ENCODE measurements at places on chromosomes 16 and 17. TPM values are rescaled to one million over a fixed set of nuclear protein-coding genes. Genes with fewer than 3 reads are reported as not detected.

- H3K36me3 ChIP-seq = no peaks in the 10 kb centered on the region
- DNase-seq = no peak
- H3K27me3 ChIP-seq = no peaks in the 10 kb centered on the region
- H3K27ac ChIP-seq = no peak overlapping the region
Measured at GRCh38 chr16:75929046-75929445, 202.8 kb upstream of the CPHXL start.

- DNase-seq = peak; percentile 79
- H3K27ac ChIP-seq = no peak overlapping the region
- no peaks in the 10 kb centered on the region for H3K36me3 ChIP-seq
Measured at GRCh38 chr17:17859909-17860765, 23.4 kb upstream of the SREBF1 start.

DNA sequence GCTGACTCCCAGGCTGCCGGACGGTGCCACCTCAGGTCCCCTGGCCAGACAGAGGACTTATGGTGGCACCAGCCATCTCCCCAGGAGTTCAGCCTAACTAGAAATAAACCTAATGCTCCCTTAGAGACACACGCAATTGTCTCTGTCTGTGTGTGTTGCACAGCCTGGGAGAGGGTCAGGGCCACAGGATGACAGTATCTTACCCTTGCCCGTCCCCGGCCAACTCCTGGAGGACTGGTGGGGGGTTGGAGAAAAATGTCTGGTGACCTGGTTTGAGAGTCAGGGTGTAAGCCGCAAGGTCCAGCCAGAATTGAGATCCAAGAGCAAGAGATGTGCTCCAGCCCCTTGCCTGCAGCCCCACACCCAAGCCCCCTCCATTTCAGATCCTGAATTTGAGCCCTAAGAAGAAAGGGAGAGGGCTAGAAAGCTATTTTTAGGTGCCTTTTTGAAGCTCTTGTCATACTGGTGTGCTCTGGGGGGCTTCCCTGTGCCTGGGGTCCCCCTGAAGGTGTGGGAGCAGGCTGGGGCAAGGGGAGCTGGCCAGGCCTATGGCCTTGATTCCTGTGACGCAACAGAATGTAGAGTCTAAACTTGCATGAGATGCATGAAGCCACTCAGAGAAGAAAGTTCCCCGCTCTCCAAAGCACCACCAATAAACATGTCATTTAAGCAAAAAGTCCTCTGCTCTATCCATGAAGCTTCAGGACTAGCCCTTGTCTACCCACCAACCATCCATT is 12.9 kb downstream of the ZNF319 start:
- H3K4me3 ChIP-seq = no peak overlapping the region
- H3K27ac ChIP-seq = no peak overlapping the region
- no peak for DNase-seq
- no peaks in the 10 kb centered on the region for H3K36me3 ChIP-seq

DNA sequence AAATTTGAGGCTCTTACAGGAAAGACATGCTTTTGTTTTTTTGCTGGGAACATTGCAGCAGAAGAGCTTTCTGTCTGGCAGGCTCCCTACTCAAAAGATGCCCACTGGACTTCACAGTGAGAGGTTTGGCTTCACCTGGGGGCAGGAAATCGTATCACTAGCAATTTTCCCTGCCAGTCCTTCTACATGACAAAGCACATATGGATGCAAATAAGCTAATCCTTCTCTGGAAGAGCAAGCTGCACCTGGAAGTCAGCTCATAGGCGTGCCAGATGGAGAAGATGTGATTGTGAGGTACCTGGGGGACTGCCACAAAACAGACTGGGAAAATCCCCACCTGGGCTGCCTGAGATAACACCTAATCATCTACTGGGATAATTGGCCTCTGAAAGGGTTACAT is 195.0 kb upstream of the CPHXL start:
- H3K4me1 ChIP-seq = no peaks in the 10 kb centered on the region
- H3K27me3 ChIP-seq = no peaks in the 10 kb centered on the region
- no peaks in the 10 kb centered on the region for H3K36me3 ChIP-seq
- no peak overlapping the region for H3K4me3 ChIP-seq

DNA sequence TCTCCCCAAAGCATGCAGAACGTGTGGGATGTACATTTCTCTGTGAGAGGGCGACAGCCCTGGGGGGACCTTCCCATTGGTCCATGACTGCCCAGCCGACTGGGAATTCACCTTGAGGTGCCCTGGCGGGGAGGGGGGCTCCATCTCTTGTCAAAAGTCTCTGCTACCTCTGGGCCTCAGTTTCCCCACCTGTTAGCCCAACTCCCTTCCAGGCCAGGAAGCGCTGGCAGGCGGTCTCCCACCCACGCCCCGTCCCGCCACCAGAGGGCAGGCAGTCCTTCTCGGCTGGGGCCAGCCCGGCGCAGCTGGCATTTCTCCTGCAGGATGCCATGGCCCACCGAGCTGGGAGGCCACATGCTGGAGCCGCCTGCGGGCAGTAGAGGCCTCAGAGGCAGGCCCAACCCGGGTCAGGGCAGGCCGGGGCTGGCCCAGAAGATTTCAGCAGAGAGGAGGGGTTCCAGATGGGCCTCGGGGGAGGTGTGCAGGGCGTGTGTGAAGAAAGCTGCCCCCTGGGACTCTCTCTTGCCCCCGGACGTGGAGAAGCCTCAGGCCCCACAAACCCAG is 16.6 kb downstream of the CD7 start:
- peak; percentile 54 for DNase-seq
- H3K36me3 ChIP-seq = no peaks in the 10 kb centered on the region
- H3K27ac ChIP-seq = no peak overlapping the region
- no peaks in the 10 kb centered on the region for H3K27me3 ChIP-seq
- H3K4me3 ChIP-seq = no peak overlapping the region

DNA sequence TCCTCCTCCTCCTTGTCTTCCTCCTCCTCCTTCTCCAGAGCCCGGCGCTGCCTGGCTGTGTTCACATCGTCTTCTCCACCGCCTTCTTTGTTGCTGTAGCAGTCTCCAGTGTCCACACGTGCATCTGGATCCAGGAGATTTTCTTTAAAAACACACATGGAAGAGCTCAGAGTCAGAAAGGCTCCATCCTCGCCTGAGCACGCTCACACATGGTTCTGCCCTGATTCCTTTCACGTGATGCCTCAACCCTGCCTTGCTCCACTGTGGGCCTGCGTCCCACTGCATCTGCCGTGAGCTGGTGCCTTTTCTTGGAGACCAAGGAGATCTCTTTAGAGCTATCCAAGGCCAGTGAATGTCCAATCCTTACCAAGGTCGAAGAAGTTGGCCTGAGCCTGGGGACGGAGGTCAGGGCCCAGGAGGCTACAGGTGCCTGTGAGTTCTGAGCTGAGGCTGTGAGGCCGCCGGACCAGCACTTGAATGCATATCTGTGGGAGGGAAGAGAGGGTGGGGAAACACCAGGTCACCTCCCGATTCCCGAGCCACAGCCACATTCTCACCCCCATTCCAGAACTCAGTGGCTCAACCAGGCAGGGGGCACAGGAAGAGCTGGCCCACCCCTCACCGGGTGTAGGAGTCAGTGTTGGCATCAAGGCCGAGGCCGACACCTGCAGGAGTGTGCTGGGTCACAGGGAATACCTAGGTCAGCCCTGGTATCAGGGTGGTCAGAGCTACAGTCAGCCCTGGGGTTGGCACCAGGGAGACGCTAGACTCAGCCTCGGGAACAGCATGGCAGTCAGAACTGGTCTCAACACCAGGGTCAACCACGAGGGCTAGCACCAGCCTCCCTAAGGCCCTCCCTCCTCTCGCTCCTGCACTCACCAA is 37.6 kb downstream of the HASPIN start:
- no peak overlapping the region for H3K27ac ChIP-seq
- no peak for DNase-seq
- no peaks in the 10 kb centered on the region for H3K27me3 ChIP-seq
- no peaks in the 10 kb centered on the region for H3K36me3 ChIP-seq
- no peak overlapping the region for H3K4me3 ChIP-seq

DNA sequence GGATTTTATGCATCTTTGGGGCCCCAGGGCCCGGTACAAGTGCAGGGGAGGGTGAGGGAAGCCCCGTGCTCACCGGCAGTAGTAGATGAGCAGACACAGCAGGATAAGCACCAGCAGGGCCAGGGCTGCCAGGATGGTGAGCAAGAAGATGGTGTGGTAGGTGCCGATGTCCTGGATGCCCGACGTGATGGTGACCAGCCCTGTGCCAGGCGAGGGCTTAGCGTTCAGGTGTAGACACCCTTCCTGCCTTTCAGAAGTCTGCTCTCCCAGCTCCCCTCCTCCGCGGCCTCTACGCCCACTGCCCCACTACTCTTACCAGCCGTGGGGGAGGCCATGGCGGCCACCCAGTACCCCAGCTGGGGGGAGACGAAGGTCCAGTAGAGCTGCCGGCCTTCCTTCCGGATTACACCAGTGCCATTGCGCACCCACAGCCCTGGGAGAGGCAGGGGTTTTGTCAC is 8.0 kb downstream of the FAM171A2 start:
- H3K4me1 ChIP-seq = peaks cover 3% of the 10 kb centered on the region
- no peaks in the 10 kb centered on the region for H3K36me3 ChIP-seq
- no peaks in the 10 kb centered on the region for H3K27me3 ChIP-seq

DNA sequence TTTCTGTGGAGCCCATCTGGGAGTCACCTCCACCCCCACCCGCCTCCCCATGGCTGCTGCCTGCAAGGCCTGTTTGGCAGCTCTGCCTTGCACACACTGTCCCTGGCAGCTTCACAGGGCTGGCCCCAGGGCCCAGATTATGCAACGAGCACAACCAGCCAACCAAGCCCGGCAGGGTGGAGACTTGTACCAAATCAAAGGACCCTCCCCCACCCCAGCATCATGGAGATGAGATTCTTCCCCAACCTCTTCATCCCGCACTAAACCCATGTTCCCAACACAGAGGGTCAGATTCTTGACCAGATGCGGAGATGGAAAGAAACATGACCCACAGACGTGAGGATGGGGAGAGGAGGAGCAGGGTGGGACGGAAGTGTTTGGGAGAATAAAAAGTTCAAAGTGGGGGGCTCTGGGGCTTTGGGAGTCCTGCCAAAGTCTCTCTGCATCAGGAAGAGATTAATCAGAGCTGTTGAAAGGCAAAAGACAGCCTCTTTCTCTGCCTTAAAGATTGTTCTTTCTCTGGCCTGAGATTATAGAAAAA is 3.8 kb downstream of the SMARCD2 start:
- H3K4me3 ChIP-seq = peak overlapping the region; percentile 8
- H3K4me1 ChIP-seq = peaks cover 53% of the 10 kb centered on the region
- peaks cover 19% of the 10 kb centered on the region for H3K36me3 ChIP-seq
- no peak for DNase-seq
- no peaks in the 10 kb centered on the region for H3K27me3 ChIP-seq

DNA sequence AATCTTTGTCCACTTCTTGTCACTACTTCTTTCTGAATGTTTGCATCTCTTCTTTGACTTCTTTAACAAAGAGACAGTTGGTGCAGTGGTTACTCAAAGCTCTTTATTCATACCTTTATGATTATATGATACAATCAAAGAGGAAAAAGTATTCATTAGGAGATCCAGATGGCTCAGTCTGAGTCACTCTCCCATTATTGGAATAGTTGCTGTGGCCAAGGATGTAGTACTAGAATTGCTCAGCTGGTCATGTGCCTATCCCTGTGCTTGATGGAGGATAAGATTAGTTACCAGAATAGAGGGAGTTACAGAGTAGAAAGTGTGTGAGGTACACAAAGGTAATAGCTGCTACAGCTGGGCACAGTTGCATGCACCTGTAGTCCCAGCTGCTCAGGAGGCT is 18.3 kb downstream of the BCAS3 start:
- H3K27me3 ChIP-seq = no peaks in the 10 kb centered on the region
- H3K4me1 ChIP-seq = no peaks in the 10 kb centered on the region
- DNase-seq = no peak
- no peak overlapping the region for H3K4me3 ChIP-seq

DNA sequence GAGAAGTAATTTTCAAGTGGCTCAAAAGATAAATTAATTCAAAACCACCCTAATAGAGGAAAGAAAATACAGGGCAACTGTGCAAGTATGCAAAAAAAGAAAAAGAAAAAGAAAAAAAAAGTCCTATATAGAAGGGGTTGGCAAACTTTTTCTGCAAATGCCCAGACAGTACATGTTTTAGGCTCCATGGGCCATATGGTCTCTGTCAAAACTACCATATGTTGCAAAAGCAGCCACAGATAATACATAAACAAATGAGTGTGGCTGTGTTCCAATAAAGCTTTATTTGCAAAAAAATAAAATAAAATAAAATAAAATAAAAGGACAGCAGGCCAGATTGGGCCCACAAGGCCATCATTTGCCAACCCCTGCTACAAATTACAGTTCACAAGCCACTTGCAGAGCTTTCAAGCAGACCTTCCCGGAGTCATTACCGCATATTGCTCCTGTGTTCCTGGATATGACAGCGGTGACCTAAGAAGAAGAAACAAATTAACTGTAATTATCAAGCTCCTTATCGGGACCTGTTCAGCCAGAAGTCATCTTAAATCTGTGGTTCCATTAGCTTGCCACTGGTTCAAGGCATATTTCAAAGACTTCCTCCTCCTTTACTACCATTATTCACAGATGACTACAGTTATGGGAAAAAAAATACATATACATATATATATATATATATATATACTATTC is 15.9 kb downstream of the ZC3H7A start:
- H3K4me1 ChIP-seq = peaks cover 33% of the 10 kb centered on the region
- no peak overlapping the region for H3K27ac ChIP-seq
- DNase-seq = no peak
- H3K36me3 ChIP-seq = peaks cover 10% of the 10 kb centered on the region

DNA sequence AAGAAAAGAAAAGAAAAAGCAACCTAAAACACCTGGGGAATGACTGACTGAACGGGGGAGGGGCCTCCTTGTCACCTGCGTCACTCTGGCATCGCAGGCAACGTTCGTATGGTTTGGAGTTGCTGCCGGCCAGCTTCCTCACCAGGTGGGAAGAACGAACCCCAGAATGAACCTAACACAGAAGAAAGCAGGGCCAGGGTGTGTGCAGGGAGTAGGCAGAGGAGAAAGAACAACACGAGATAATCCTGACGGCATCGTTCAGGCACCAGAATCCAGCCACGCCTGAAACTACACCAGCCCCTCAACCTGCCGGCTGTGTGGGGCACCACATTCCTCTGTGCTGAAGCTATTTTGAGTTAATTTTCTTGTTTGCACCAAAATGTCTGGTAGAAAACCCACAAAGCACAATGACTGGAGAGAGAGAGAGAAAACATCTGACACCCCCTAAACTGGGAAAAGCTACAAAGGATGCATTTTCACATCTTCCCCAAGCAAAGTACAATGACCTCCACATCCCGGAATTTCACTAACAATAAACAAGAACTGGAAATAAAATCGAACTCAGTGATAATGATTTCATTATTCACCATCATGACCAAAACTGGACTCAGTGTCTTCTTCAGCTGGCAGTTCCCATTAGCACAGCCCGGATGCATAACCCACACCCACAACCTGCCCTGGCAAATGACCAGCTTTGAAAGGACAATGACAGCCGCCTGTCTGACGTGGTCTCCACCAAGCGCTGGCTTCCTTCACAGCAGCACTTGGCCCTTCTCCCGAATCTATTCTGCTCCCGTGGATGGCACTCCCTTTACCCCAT is 23.6 kb downstream of the RAB40B start:
- H3K27ac ChIP-seq = no peak overlapping the region
- no peaks in the 10 kb centered on the region for H3K4me1 ChIP-seq
- H3K36me3 ChIP-seq = no peaks in the 10 kb centered on the region
- H3K4me3 ChIP-seq = no peak overlapping the region
- DNase-seq = no peak

KRT33A gene
- not detected for total RNA-seq

KRTAP4-6 gene
- total RNA-seq = not detected

NPIPA5 gene
- 12.4 TPM for total RNA-seq

SLC47A1 gene
- 0.15 TPM for total RNA-seq

MYH1 gene
- total RNA-seq = not detected

DOC2B gene
- total RNA-seq = 0.13 TPM

Measured in CD8-positive, alpha-beta memory T cell (primary cell).